SK-MEL-5 (cell line): ENCODE measurements at places on chromosomes 12 and 14.

DNA sequence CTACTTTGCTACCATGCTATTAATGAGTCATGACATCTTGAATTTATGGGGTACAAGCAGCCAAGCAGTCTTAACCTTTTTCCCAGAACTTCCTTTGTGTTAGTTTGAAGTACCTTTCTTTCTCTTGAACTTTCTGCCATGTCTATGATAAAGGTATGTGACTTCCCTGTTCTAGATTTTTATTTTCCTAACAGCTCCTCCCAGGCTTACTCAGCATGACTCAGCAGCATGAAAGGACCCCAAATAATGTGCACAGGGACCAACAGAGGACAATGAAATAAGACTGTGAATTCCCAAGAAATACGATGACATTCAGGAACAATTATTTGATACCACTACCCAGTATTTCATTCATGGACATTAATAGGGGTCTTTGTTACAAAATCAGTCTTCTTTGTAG lies 60.0 kb downstream of the TTC6 start:
- DNase-seq: no peak

- no peak for DNase-seq
Observed at GRCh38 chr12:52207106-52207505, 15.3 kb upstream of the KRT80 start.

GRCh38 chr12:14913381-14913781 lies 25.0 kb downstream of the ERP27 start:
- DNase-seq: peak; percentile 100

- no peak for DNase-seq
Observed at GRCh38 chr14:93368996-93369712, 22.2 kb downstream of the COX8C start.

DNA sequence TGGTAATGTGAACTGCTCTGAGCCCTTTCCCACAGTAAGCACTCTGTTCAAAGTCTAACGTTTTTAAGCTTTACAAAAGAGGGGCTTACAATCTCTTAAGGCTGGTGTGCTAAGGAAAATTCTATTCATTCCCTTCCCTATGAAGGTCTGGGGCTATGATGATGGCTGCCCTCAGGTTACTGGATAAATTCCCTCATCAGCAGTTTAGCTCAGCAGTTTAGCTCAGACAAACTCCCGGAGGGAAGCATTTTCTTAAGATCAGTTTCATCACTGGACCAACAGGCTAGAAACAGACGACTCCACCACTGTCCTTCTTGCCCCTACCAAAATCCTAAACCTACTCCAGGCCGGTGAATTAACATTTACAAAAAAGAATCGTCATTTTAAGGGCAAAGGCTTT lies 19.1 kb downstream of the ERP29 start:
- DNase-seq: no peak

DNA sequence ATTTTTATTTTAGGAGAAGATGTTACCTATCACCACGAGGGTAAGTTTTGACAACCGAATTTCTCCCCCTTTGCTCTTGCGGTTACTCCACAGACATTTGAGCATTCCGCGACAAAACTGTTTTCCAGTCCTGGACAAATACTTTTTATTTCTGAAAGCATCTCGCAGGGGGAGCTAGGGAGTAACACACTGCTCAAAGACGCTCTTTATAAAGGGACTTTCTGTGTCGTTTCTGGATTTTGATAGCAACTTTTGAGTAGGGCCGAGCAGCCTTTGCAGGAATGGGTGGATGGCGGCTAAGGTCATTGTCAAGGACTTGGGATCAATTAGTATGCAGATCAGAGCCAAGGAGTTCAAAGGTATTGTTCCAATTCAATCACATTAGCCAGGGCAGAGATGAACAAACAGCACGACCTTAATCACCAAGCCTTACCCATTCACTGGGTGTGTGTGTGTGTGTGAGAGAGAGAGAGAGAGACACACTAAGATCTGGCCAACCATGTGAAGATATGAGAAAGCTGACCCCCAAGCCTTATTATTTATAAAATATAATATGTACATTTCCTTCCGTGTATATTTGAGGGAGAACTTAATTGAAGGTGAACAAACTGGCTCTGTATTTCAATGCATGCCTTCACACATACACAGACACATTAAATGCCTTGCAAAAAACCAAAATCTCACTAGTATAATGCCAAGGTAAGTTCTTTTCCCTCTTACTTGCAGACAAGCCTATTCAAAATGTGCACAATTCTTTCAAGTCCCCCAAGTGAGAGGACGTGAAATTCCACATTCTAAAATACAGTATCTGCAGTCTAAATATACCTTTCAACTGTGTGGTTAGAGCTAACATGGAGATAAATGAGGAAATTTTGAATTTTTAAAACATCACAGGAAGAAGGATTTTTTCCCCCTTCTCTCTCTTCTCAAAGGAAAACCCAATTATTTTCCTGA lies 613.8 kb downstream of the VRK1 start:
- peak; percentile 24 for DNase-seq

DNA sequence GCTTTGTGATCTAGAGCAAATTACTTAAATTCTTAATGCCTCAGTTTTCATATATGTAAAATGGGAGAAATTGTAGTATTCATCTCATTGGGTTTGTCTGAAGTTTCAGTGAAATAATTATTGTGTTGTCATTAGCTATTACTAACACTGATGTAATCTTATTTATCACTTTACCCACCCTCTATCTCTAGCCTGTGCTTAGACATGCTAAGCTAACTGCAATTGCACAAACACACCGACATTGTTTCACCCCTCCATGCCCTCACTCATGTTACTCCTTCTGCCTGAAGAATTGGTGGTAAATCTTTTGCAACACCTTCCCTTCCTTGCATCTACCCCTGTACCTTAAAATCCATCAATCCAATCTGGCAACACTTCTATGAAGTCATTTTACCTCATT lies 241.6 kb downstream of the BCAT1 start:
- DNase-seq: no peak
